ENCODE measurements at places on chromosomes 16 and 17.

DNA sequence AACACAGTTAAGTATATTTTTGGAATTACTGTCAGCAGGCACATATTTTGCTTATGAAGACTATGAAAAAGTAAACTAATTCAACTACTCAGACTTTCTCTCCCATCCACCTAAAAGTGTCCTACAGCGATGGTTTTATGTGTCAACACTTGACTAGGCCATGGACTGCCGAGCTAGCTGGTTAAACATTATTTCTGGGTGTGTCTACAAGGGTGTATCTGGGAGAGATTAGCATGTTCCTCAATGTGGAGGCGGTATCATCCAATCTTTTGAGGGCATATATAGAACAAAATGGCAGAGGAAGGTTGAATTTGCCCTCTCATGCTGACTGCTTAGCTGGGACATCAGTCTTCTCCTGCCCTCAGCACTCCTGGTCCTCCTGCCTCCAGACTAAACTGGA lies 82.7 kb upstream of the CDYL2 start:
- no peak for DNase-seq

GRCh38 chr17:55233840-55234239 lies 30.9 kb upstream of the HLF start:
- no peak for DNase-seq

DNA sequence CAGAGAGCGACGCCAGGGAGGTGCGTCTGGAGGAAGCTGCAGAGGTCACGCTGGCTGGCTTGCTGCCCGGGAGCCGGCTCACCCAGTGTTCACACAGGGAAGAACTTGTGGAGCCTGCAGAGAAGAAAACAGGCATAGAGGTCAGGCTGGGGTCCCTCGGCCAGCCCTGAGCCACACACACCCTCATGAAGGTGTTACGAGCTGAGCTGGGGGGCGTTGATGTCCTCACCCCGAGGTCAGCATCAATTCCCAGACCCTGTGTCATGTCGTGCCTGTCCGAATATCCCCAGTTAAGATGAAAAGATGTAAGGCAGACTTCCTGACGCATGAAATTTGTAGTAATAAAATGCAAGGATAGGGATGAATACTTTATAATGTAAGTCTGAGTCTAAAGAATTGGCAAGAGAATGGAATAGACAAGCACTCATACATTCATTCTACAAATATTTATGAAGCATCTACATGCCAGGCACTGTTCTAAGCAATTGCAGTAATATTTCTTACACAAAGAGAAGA lies 77.1 kb downstream of the USP31 start:
- DNase-seq: no peak

- DNase-seq: no peak
These were observed 368.0 kb upstream of the CDH5 start for GRCh38 chr16:65998443-65998842.

DNA sequence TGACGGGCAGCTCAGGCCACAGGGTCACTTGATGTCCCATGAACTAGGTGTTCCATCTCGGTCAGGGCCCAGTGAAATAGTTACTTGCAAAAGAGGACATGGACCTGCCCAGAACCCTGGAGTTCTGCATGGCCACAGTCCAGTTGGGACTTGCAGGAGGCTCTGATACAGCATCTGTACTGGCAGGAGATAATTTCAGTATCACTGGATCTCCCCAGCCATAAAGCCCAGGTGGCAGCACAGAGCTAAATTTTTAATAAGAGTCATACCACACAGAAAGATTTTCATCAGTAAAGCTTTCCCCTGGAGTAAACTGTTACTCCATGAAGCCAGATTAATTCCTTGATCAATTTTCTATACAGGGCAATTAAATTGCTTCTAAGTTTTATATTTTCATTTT lies 18.0 kb upstream of the SLC16A5 start:
- DNase-seq: no peak

GRCh38 chr16:87692756-87693155 lies 73.0 kb downstream of the KLHDC4 start:
- DNase-seq: no peak

DNA sequence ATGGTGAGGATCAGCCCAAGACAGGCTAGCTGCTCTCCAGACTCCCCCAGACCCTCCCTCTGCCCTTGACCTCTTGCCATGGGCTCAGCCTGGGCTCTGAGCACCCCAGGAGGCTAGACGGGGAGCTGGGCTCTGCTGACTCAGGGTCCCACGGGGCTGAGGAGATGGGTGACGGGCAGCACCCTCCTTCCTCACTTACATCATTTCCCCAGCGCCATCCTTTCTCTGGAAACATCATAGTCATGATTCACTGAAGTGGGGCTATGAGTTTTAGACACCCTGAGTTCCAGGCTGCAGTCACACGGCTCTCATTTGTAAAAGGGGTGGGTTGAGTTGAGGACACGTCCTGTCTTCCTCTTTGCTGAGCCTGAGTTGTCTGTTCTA lies 3.0 kb upstream of the ITGAX start:
- DNase-seq: no peak

DNA sequence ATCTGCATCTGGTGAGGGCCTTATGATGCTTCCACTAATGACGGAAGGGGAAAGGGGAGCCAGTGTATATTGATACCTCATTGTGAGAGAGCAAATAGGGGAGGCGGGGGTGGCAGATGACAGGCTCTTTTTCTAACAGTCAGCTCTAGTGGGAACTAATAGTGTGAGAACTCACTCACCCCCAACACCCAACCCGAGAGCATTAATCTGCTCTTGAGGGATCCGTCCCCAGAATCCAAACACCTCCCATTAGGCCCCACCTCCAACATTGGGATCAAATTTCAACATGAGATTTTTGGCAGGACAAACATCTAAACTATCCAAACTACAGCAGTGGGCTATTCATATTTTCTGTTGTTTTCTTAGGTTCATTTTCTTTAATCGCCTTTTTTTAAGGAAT lies 54.4 kb downstream of the BPTF start:
- no peak for DNase-seq

DNA sequence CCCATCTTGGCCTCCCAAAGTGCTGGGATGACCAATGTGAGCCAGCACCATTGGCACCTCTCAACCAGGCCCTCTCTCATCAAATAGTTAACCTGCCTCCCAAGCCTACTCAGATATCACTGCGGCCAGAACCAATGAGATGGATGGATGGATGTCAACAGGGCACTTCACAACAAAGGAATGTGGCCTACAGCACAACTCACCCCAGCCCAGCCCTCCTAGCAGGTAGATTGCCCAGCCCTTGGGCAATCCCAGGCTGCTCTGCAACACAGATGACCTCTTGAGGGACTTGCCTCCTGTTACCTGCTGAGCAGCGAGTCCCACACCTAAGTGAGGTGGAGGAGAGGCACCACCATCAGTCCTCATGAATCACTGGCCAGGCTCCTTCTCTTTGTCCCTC lies 22.6 kb upstream of the KIFC3 start:
- DNase-seq: no peak

- no peak for DNase-seq
These were observed 36.0 kb downstream of the IQCK start for GRCh38 chr16:19753815-19754643.

- no peak for DNase-seq
These were observed 6.7 kb downstream of the TRPV1 start for GRCh38 chr17:3602499-3602898.

Measured in NCI-H446 treated with DMSO at 0.1 percent for 48 hours (cell line).